ENCODE measurements at places on chromosomes 7 and 10.

- DNase-seq = no peak
Measured at GRCh38 chr7:94843553-94843952, 63.8 kb upstream of the PPP1R9A start.

- DNase-seq = no peak
Measured at GRCh38 chr10:92081641-92082040, 158.1 kb downstream of the BTAF1 start.

DNA sequence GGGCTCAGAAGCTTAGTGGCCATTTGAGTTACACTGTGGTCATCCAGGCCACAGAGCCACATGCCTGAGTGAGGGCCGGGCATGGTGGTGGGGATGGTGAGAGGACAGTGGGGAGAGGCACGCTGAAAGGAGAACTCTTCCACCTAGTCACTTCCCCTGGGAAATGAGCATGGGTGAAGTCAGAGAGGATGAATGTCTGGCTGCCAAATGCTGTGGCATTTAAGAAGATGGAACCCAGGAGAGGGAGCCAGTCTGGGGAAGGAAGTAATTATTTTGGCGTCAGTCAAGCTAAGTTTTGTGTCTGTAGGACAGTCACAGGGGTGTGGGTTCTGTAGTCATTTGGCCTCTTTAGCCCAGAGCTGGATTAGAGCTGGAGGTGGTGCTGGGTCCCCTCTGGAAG is 86.0 kb upstream of the PODXL start:
- no peak for DNase-seq

- no peak for DNase-seq
Measured at GRCh38 chr10:95650232-95650631, 6.3 kb downstream of the ALDH18A1 start.

DNA sequence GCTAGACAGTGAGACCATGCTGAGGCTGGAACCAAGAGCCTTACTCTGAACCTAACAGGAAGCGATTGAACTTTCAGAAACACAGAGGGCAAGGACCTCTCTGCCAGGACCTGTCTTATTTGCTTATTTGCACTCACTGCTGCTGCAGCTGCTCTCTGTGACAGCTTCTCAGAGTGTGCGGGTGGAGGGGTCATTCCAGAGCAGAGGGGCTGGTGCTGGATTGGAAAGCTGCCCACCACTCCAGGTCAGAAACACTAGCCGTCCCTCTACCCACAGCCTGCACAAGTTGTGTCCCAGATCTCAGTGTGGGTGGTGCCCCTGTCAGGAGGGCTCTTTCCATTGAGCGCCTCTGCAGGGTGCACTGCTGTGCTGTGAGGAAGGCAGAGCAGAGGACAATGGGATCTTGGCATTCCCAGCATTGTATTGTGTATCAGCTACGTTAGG is 126.2 kb downstream of the CCNY start:
- no peak for DNase-seq

GRCh38 chr10:115129752-115130151 is 36.6 kb downstream of the ATRNL1 start:
- no peak for DNase-seq

DNA sequence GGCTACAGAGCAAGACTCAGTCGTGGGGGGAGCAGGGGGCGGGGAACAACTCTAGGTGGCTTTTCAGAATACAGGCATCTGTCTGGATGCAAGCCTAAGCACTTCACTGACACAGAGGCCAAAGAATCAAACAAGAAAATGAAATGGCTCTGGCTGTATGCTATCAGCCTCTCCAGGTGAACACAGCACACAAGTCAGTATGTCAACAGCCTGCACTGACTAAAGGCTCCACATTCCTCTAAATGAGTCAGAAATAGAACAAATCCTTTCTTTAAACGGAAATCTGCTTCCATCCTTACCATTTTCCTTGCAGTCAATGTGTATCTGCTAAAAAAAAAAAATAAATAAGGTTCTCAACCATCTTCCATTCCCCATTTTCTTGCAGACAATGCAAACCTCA is 88.3 kb downstream of the ARMH3 start:
- DNase-seq = no peak

- DNase-seq = no peak
Measured at GRCh38 chr10:117000580-117000979, 4.4 kb downstream of the SHTN1 start.

DNA sequence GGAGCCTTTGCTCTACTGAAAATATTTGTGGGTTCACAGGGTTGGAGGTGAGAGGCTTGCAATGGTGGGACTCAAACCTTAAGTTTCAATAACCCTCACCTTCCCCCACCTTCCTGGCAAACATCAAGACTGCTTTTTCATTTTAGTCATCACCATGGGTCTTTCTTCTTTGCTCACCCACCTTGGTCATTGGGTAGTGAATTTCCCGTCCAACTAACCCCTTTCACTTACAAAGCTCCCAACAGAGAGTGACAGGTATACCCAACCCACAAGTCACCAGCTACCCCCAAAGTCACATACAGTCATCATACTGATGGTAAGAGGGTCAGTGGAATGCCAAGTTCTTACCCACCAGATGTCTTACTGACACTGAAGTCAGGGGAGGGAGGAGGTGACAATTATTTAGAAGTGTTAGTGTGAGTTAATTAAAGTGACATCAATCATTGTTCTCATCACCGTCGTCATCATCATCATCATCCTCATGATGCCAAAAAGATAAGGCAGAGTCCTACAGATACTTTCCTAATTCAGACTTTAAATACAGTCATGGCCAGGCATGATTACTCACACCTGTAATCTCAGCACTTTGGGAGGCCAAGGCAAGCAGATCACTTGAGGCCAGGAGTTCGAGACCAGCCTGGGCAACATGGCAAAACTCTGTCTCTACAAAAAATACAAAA is 49.0 kb downstream of the PIK3AP1 start:
- DNase-seq = no peak

DNA sequence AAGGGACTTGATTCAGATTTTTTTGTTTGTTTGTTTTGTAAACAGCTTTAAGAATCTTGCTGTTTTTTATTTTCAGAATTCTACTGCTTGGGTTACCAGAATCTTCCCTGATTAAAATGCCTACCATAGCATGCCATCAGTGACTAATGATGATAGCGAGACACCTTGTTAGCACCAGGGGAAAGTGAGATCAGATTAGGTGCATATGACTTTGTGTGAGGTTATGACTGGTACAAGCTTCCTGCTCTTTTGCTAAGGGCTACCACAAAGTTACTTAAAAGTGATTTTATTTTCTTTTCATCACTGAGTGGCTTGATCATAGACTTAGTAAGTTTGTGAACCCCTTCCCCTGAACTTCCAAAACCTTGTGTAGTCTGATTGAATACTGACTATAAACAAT is 93.5 kb downstream of the SND1 start:
- no peak for DNase-seq

GRCh38 chr10:57973451-57973850 is 294.2 kb downstream of the IPMK start:
- DNase-seq = no peak
